ENCODE measurements at places on chromosomes 3 and 15.
A peak's percentile ranks its signal among the peaks of the same experiment; 100 is the strongest.

- no peak for DNase-seq
Observed at GRCh38 chr15:68292157-68292781, 14.7 kb downstream of the FEM1B start.

GRCh38 chr15:61185759-61186158 lies 43.3 kb downstream of the RORA start:
- no peak for DNase-seq

DNA sequence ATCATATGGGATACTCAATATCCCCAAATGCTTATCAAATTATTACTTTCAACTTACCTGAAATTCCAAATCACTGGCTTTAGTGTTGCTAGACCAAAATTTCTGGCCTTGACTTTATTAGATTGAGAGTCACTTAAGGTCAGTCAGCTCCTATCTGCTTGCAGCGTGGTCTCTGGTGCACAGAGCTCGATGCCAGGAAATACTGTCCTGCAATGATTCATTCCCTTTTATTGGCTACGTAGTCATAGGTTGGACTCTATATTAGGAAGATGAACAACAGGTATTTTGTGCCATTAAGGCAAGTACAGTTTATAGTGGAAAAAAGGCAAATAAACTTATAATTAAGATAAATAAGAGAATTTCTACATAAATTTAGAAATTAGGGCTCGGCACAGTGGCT lies 378.6 kb upstream of the MCTP2 start:
- DNase-seq: no peak

GRCh38 chr3:20456511-20456910 lies 270.5 kb upstream of the SGO1 start:
- DNase-seq: no peak

DNA sequence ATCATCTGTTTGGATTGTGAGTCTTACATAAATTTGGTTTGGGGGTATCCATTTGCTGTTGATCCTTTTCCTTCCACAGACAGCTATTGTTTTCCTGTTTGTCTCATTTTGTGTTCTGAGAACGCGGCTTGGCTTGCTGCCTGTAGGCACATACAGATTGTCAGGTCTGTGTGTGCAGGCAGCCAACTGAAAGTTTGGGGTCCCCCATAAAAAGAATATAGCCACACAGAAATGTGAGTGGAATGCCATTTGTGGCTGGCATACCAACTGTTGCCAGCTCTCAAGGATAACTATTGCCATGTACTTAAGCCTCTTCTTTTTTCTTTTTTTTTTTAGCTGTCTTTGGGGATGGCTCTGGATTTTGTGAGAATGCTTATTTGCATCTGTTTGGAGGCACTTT lies 1308.0 kb downstream of the ROBO1 start:
- DNase-seq: no peak

DNA sequence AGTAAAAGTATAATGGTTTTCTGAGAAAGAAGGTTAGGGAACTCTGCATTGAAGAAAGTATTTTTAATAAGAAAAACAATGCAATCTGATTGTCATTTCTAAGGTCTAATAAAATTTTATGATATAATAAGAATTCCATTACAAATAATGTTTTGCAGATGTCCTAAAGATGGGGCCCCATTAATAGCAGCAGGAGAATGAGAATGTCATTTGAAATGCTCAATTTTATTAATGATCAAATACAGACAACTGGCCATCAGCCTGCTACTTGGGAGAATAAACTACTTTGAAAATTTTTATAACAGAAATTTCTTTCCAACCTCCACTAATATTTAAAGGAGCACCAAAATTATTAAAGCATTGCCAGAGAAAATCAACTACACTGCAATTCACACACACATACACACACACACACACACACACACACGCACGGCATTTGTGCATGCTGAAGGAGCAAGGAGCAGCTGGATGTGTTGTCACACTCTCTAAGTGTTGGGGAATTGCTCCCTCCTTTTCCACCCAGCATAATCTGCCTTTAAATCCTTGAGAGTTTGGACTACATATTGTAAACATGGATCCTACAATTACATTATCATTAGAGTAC lies 109.5 kb downstream of the THRB start:
- DNase-seq: no peak

DNA sequence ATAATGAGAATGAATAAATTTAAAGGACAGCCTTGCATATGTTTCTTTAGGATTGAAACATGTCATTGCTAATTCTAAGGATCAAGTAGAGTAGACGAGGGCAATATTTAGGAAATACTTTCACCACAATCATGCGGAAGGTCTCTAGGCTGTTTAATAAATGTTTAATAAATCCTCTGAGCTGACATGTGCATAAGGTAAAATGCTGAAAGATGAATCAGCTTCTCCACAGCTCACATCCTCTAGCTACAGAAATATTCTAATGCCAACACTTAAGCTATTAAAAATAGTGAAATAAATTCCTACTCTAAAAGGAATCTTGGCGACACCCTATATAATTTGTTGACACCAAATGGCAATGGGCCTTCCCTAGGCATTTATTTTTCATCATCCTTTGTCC lies 407.3 kb downstream of the TBL1XR1 start:
- DNase-seq: no peak

DNA sequence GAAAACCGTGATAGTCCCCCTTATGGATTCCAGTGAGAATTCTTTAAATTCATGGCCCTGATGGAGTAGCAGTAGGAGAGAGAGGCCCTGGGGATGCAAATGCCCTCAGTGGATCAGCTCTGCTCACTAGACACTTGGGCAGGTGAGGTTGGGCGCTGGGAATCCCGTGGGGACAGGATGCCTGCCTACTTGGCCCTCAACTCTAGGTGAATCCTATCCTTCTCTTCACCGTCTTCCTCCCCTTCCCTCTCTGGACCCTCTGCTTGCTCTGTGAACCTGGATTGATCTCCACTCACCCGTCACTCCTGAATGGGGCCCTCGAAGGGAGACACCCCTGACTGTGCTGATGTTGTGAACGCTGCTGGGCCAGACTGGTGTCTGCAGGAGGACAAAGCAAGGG lies 77.4 kb downstream of the SEC22A start:
- no peak for DNase-seq

DNA sequence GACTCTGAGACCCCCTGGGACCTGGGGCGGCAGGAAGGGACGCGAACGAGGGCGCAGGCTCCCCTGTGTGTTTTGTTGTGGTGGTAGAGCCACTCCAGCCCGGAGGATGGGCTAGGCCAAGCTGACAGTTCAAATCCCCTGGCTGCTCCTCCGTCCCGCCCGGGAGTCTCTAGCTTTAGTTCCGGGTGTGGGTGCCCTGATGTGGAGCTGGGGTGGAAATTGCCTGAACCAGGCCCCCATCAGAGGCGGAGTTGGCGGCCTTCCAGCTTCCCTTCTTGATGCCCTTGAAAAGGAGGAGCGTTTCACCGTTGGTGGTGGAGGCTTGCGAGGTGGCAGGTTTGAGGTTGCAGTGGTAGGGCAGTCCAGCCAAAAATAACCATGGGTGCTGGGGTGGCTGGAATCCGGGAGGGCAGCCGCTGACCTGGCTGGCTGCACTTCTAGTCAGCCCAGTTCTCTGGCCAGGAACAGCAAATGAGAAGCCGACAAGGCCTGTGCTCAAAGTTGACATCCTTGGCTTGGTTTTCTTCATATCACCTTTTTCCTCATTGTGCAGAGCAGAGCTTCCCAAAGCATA lies 817 bp downstream of the CLK3 start:
- DNase-seq: peak; percentile 88

GRCh38 chr3:141926929-141927328 lies 50.5 kb downstream of the ATP1B3 start:
- no peak for DNase-seq

- no peak for DNase-seq
Observed at GRCh38 chr3:133054586-133054985, 16.4 kb downstream of the TMEM108 start.

DNA sequence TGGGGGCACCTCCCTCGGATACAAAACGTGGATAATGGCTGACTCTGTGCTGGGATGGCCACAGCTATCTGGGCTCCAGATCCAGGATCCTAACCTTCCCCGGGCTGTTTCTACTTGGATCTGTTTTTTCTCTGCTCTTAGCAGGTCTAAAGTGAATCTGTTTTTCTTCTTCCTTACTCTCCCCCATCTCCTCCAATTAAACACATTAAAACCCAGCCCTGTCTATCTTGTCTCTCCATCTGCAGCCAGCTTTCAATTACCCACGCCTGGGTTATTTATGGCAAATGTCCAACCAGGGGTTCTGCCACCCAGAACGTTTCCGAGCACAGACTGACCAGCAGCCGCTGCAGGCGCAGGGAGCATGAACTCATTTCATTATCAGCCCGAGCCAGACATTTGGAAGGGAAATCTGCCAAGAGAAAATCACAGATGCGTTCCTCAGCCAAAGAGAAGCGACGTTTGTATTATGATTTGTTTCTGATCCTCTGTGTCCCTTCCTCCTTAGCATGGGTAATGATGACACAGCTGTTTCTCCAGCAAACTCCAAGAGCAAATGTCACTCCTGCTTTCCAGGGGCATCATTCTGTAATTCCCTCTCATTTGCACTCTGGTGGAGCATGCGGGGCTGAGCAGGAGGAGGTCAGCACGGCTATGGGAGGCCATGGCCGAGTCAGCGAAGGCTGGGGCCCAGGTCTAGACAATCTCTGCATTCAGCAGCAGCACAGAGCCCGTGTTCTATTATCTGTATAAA lies 42.0 kb downstream of the UMPS start:
- peak; percentile 9 for DNase-seq

DNA sequence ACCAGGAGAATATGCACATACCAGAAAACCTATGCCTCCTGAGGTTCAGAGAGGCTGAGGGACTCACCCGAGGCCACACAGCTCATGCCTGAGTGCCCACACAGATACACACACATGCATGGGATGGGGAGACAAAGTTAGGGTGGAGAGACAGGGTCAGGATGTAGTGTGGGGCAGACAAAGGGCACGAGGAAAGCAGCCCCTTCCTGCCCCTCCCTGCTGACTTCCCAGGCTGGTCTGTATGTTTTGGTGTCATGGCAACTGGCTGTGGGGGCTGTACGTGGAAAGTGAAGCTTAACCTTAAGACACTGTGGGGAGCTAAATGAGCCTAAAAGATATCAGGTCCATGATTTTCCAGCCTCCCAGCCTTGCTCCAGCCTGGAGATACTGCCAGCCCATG lies 57.8 kb downstream of the EPHB3 start:
- DNase-seq: no peak

DNA sequence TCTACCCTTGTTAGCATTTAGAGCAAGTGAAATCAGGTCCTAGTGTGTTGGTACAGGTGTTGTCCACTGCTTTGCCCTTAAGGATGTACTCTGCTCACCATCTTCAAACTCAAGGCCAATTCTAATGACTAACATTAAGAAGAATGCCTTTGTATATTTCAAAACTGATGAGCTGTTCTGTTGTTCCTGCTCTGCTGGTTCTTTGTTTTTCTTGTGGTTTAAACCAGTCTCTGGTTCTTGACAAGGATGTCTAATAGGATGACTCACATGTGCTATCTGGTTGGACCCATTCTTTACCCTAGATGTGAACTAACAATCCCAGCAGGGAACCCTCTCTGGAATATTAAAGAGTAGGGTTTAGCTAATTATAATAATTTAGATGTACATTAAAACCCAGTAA lies 17.3 kb downstream of the ABHD5 start:
- no peak for DNase-seq

DNA sequence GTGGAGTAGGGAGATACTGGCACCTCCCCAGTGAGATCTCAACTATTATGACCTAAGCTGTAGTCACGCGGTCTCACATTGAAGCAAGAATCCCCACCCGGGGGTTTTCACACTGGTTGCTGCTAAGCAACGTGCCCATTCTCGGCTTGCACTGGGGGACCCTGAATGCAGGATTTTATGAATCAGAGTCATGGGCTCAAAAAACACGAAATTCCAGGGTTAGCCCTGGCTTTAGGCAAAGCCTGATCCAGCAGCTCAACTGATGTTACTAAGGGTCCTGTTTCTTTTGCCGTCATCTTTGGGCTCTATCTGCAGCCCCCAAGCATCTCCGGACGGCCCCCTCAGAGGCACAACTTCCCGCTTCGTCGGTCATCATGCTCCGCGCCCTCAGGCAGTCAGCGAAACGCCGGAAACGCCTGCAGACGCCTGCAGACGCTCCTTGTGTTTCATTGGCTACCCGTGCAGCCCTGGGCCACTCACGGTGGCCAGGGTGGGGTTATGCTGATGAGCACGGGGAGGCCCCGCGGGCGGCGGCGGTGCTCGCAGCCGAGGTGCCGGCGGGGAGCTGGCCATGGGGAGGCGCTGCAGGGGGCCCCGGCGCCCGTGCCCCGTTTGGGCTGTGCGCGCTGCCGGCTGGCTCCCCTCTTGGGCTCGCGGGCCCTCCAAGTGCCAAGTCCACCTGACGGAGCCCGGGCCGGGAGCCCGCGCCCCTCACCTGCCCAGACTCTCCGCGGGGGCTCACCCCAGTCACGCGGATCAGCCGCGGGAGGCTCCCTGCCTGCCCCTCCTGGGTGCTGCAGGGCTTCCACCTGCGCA lies 25.8 kb downstream of the EFCC1 start:
- peak; percentile 96 for DNase-seq

- DNase-seq: no peak
Observed at GRCh38 chr3:116423374-116423773, 21.9 kb downstream of the LSAMP start.

- DNase-seq: no peak
Observed at GRCh38 chr15:69538379-69538778, 85.8 kb downstream of the RPLP1 start.

- no peak for DNase-seq
Observed at GRCh38 chr15:71042356-71042922, 72.8 kb upstream of the THSD4 start.

DNA sequence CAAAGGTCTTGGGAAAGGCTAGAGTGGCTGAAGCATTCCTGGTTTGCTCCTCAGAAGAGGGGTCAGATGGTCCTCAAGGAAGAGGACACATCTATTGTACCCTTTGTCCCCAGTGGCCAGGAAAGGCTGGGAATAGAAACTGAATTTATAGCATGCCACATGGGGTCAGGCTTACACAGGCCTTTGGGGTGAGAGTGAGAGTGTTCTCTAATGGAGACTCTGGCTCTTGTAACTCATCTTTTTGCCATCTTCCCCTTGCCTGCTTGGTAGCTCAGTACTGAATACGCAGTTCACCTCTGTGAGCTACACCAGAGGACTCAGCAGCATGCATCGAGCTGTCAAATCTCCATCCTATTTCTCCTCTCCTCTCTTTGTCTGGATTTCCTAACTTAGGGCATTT lies 87.5 kb downstream of the ATP2B2 start:
- no peak for DNase-seq

DNA sequence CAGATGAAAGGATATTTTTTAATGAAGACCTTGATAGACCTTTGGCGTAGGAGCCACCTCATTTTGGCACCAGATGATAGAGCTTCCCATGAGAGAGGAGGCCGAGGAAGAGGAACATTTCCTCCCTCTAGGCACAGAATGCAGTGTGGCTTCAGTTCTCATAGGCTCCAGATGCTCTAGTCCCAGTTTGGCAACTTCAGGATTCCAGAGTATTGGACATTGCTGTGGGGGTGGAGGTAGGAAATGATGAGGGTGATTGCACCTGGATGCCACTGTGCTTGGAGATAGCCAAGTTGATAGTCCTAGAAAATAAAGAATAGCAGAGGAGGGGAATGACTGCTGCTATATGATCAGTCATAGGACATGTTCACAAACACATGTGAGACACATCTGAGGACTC lies 58.3 kb upstream of the KY start:
- DNase-seq: no peak

GRCh38 chr15:68830141-68830785 lies 9.6 kb upstream of the ANP32A start:
- DNase-seq: no peak

GRCh38 chr15:52496776-52497470 lies 31.8 kb downstream of the MYO5A start:
- DNase-seq: peak; percentile 75

Data from activated effector memory CD4-positive, alpha-beta T cell treated with anti-CD3 and anti-CD28 coated beads, Interleukin-2, amount 50 U/mL, for 16 hours (primary cell).